ENCODE measurements at places on chromosomes 6 and 20.

DNA sequence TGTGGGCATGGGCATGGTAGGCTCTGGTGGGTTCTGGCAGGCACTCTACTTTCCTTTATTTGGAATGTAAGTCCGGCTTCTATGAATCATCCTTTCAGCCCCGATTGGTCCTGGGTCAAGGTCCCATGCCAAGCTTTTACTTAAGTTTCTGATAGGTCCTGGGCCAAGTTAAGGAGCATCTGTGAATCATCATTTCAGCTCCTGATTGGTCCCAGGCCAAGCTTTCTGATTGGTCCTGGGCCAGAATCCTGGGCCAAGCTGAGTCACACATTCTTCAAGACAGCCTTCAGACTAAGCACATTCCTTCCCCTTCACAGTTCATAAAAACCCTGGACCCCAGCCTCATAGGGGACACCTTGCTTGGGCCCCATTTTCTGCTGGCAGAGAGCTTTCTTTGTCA is 231.0 kb upstream of the EYS start:
- no peak for DNase-seq

GRCh38 chr6:112480553-112480952 is 133.4 kb downstream of the RFPL4B start:
- DNase-seq, result no peak

DNA sequence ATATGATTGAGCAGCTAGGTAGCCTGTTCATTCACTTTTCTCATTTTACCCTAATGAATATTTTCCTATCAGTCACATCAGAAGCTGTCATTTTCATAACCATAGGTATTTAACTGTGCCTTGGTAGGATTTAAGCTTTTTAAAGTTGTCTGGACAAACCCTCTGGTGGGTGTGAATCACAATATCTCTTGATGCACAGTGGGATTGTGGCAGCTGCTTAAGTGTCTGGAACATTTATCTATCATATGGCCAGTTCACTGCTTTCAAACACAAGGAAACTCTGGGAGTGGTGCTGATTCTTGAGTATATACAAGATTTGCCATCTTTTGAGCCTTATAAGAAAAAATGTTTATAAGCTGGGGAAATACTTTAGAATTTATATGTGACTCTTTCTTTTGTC is 87.0 kb upstream of the SUPT3H start:
- no peak for DNase-seq

- no peak for DNase-seq
Measured at GRCh38 chr6:148164645-148165044, 178.0 kb upstream of the SASH1 start.

DNA sequence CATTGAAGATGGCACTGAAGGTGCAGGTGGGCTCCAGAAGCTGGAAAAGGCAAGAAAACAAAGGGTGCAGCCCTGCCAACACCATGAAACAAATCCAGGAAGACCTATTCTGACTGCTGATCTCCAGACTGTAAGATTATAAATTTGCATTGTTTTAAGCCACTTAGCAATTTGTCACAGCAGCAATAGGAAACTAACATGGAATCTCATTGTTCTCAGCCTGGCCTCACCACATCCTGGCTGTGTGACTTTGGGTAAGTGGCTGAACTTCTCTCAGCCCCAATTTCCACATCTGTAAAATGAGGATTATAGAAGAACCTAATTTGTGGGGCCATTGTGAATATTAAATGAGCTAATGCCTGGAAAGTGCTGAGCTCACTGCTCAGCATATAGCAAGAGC is 160.4 kb upstream of the MAFB start:
- no peak for DNase-seq

DNA sequence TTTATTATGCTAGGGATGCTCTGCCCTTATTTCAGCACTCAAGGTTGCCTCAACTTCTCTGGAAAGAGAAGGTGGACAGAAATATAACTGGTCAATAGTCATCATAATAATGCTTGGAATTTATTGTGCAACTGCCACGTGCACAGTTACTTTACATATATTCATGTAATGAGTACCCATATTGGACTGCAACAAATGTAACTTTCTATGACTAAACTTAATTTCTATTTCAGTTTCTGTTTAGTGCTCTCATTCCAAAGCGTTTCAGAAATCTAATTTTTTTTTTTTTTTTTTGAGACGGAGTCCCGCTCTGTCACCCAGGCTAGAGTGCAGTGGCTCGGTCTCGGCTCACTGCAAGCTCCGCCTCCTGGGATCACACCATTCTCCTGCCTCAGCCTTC is 28.3 kb upstream of the CD83 start:
- no peak for DNase-seq

GRCh38 chr6:118981884-118982574 is 47.1 kb upstream of the MCM9 start:
- no peak for DNase-seq

- DNase-seq, result no peak
Measured at GRCh38 chr20:36861875-36862801, 13.8 kb upstream of the TLDC2 start.

Data from thymus (tissue), 14 donors.